ENCODE measurements at places on chromosomes 11 and 22. TPM values are rescaled to one million over a fixed set of nuclear protein-coding genes. Genes with fewer than 3 reads are reported as not detected.
A peak's percentile ranks its signal among the peaks of the same experiment; 100 is the strongest.

Gene KDELR3
- 0.77 TPM for total RNA-seq

Gene P2RY2
- total RNA-seq = not detected

DNA sequence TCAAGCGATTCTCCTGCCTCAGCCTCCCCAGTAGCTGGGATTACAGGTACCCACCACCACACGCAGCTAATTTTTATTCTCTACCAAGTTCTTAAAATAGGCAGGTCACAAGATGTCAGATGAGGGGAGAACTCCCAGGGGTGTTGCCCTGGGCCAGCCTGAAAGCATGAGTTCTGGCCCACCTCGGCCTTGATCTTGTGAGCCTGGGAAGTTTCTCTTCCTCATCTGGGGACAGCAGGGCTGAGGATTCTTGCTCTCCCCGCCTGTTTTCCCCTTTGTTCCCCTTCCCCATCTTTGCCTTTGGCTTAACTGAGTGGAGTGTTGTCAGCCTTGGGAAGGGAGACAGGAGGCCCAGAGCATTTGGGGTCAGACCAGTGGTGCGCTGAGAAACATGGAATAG lies 3.5 kb downstream of the PDXP start:
- H3K4me3 ChIP-seq = no peak overlapping the region
- H3K36me3 ChIP-seq = peaks cover 7% of the 10 kb centered on the region
- no peak for DNase-seq
- H3K27me3 ChIP-seq = no peaks in the 10 kb centered on the region
- H3K27ac ChIP-seq = no peak overlapping the region

DNA sequence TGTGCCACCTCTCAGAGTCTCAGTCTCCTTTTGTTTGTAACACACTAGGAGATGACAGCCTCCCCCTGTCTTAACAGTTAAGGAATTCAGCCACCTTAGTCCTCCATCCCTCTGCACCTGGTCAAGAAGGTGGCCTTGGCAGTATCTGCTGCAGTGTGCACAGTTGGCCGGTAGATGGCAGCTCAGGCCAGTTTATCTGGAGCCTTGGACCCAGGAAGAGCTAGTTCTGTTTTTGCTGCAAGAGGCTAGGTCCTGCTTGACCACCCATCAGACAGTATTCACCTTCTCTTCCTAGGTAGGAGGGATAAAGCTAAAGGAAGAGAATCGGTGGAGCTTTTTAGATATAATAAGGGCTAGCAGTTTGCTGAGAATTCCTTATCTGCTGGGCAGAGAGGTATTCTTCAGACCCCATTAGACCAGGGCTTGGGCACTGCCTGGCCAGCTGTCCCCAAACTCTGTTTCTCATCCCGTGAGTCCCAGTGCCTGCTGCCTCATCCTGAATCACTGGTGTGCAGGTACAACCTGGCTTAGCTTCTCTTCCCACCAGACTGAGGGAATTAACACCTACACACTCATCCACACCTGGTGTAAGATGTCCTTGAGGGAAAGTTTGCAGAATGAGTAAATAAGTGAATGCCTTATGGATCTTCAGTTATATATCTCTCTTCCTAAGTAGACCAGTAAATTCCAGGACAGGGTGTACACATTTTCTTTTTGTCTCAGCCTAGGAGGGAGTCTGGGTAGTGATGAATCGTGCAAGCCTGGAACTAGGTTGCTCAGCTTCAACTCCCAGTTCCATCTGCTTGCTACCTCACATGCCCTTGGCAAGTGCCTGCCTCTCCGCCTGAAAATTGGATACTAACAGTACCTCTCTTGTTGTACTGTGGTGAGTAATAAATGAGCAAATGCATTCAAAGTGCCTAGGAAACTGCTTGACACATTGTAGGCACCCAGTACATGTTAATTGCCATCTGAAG lies 70.8 kb upstream of the NARS2 start:
- H3K4me1 ChIP-seq = peaks cover 23% of the 10 kb centered on the region
- H3K27me3 ChIP-seq = no peaks in the 10 kb centered on the region

DNA sequence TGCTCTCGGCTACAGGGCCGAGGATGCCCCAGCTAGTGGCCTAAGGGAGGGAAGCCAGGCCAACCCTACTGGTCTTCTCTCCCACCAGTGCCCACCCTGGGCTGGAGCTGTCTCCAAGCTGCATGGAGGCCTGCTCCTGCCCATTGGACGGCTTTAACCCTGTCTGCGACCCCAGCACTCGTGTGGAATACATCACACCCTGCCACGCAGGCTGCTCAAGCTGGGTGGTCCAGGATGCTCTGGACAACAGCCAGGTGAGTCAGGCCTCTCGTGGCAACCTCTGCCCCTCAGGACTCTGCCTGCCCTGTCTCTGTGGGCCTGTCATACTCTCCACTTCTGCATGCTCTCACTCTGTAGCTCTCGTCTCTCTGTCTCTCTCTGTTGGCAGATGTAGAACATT lies 44.1 kb upstream of the TPBGL start:
- H3K4me3 ChIP-seq = no peak overlapping the region
- no peaks in the 10 kb centered on the region for H3K4me1 ChIP-seq
- no peaks in the 10 kb centered on the region for H3K36me3 ChIP-seq
- no peak for DNase-seq
- no peak overlapping the region for H3K27ac ChIP-seq

DNA sequence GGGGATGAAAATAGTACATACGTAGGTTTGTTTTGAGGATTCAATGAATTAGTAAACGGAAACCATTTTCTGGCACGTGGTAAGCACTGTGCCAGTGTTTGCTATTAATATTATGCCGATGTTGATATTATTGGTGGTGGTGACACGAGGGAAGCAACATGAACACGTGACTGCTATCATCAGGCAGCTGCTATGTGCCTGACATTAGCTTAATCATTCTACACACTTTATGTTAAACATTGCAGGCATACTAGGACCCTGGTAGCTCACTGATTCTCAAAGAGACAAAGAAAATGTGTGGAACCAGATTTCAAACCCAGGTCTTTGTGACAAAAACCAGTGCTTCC lies 656 bp downstream of the SRRD start:
- DNase-seq = no peak
- peaks cover 53% of the 10 kb centered on the region for H3K4me1 ChIP-seq
- H3K27ac ChIP-seq = peak overlapping the region; percentile 83
- peak overlapping the region; percentile 82 for H3K4me3 ChIP-seq
- no peaks in the 10 kb centered on the region for H3K27me3 ChIP-seq

DNA sequence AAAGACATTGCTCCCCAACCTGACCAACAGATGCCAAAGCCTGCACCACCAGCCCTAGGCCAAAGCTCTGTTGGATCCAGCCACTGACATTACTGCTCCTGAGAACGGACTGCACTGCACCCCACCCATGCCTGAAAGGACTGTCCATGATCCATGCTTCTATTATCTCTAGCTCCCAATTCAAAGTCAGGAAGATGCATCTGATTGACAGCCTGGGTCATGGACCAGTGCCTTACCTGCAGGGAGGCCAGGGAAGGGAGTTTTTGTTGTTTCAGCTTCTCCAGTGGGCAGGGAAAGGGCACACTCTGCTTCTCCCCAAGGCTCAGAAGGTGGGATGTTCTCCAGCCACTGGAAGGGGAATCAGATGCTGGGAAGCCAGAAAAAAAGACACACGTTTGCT lies 4.8 kb upstream of the PRDM11 start:
- H3K4me1 ChIP-seq = peaks cover 5% of the 10 kb centered on the region
- H3K4me3 ChIP-seq = no peak overlapping the region
- DNase-seq = no peak
- peaks cover 11% of the 10 kb centered on the region for H3K27me3 ChIP-seq

Gene OR2AT4
- total RNA-seq = not detected

All from activated naive CD4-positive, alpha-beta T cell treated with anti-CD3 and anti-CD28 coated beads for 36 hours (primary cell).